ENCODE measurements at places on chromosomes 5 and 9. TPM values are rescaled to one million over a fixed set of nuclear protein-coding genes. Genes with fewer than 3 reads are reported as not detected.
A peak's percentile ranks its signal among the peaks of the same experiment; 100 is the strongest.

DNA sequence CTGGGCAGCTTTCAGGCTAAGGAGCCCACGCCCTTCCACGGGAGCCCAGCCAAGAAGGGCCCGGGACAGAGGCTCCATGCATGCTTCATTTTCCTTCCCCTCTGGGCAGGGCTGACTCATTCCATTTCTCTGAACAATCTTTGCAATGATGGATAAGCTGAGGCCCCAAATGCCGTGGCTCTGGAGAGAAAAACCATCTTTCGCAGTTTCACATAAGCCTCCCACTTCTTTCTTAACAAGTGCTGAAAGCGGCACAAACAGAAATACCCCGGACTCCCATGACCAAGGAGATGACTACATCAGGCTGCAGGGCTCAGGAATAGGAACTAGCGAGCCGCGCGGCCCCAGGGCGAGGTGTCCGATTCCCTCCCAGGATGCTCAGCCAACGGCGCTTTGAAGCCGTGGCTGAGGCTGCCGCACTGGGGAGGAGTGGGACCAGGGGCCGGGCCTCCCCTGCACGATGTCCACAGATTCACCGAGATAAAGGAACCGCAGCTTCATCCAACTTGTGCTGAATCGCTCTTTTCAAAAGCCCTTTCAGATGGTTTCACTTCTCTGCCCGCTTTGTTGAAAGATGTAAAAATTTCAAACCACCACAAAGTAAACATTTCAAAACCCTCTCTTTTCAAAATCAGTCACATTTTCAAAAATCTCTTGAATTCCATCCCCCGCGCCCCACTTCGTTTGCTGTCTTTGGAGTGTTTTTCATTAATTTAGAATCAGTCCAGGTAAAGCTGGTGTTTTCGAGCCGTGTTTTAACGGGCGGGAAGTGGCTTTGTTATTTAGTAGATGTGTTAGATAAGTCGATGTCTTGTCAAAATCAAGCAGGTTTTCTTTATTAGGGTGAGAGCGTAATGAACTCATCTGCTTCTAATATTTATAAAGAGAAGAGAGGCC lies 96.5 kb upstream of the LMX1B start:
- DNase-seq, result peak; percentile 89

GRCh38 chr9:4102078-4102477 lies 197.8 kb downstream of the GLIS3 start:
- no peak for DNase-seq

GRCh38 chr5:52448111-52448510 lies 339.6 kb upstream of the ITGA1 start:
- no peak for DNase-seq

- DNase-seq, result no peak
Measured at GRCh38 chr5:145500710-145501109, 334.4 kb downstream of the PRELID2 start.

- DNase-seq, result no peak
Measured at GRCh38 chr5:154205441-154206117, 15.0 kb downstream of the GALNT10 start.

DNA sequence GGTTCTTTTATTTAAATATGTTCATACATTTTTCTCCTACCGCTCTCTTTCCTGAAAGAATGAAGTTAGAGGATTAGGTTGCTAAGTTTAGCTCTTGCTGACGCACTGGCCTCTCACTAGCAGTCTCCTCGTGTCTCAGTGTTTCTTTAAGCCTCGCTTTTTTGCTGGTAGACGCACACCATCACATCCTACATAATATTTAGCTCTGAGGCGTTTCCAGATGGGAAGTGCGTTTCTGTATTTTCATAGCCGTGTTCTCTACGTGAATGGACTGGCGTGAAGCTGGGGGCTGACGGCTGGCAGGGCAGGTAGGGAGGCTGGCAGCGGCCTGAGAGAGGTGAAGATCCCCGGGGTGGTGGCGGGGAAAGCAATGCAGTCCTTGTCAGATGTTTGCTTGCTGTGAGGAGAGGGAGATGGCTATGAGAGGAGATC lies 79.2 kb upstream of the SPRY4 start:
- DNase-seq, result no peak

GRCh38 chr5:141913560-141914198 lies 10.0 kb upstream of the DELE1 start:
- no peak for DNase-seq

DNA sequence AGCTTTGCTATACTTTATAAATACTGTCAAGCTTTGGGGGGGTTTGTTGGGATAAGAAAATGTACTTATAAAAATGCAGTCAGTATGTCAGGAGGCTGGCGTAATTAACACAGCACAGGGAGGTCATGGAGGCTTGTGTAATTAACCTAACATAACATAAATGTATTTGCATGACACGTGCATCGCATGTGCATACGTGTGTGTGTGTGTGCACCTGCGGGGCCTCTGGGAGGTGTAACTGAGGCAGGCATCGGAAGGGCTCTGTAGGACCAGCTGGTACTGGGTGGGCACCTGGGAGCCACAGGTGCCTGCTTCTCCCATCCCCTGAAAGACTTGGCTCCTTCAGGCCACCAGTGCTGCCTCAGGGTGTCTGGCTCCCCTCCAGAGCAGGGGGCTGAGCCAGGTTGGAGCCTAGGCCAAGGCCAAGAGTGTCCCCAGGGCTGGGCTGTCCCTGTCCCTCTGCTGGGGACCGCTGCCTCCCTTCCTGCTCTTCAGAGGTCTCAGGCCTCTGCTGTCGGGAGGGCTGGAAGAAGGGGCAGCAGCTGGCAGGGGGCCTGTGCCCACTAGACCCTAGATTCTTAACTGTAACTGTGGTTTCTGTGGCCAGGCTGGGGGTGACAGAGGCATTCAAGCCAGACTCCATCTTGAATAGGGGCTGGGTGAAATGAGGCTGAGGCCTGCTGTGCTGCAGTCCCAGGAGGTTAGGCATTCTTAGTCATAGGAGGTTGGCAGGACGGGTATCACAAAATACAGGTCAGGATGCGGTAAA lies 9.0 kb downstream of the FCN2 start:
- DNase-seq, result no peak

GRCh38 chr9:132594412-132594811 lies 12.0 kb downstream of the BARHL1 start:
- DNase-seq, result no peak

GRCh38 chr9:82234160-82234943 lies 245.8 kb downstream of the SPATA31D1 start:
- no peak for DNase-seq

GRCh38 chr5:41908374-41909079 lies 4.4 kb downstream of the RIMOC1 start:
- DNase-seq, result peak; percentile 41

DNA sequence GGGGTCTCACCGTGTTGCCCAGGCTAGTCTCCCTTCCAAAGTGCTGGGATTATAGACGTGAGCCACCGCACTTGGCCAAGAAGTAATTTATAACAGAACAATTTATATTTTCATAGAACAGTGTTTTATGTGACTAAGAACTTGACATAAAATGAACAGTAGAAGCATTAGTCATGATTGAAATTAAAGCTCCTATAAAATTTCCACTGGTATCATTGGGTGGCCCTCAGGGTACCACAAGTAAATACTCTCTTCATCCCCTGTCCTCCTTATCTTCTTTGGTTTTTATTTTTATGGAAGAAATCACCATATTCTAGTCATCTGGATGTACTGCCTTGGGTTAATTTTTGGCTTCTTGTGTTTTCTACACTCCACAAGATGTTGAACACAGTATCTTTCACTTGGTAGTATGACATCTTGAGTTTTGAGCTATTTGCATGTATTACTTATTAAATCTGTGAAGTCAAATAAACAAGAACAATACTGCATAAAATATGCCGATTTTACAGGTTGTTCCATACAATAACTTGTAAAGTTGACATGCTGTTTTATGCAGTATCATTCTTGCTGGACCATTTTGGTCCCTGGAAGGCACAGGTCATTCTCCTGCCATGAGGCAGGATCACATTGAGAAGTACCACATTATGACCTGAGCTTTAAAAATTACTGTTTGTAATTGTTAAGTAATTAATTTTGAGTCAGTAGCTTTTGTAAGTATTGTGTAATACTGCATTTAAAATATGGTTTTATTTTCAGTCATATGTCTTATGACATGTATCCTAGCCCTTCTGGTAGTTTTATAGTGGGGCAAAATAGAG lies 24.4 kb downstream of the LMNB1 start:
- no peak for DNase-seq

DNA sequence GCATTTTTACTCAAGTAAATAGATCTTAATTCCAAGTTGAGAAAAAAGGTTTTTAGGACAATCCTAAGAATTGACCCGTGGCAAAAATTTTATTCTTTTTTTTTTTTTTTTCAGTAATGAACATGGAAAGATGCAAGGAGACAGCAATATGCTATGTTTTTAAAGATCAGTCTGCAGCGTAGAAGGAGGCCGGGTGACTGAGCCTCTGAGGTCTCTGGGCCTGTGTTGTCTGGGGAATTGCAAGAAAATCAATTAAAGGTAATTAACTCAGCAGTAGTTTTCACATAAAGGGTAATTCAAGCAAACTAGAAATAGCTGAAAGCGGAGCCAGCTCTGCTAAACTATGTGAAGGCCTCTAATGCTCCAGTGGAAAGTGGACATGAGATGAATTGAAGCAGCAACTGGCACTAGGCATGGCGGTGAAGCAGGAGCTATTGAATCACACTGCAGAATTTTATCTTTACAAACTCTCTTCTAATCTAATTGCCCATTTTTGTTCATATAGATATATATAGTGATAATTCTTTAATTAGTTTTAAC lies 285.2 kb upstream of the ITGA1 start:
- no peak for DNase-seq

DNA sequence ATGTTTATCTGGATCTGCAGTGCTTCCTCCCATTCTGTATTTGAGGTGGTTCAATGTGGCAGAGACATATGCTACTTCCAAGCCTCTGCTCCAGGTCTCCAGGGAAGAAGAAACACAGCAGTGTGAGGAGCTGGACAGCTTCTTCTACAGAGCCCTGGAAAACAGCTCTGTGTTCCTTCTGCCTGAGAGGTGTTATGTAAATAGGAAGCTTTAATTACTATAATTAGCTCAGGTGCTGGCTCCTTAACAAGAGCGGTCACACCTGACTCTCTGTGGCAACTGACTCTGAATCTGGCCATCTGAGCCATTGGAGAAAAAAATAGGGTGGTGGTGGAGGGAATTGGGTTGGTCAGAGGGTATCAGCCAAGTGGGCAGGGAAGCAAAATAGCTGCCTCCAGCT lies 332.4 kb upstream of the BRINP1 start:
- DNase-seq, result no peak

- no peak for DNase-seq
Measured at GRCh38 chr9:69455311-69455710, 130.3 kb downstream of the ENTREP1 start.

GRCh38 chr9:13053504-13053903 lies 226.0 kb downstream of the MPDZ start:
- no peak for DNase-seq

- DNase-seq, result no peak
Measured at GRCh38 chr5:53884417-53884816, 324.0 kb downstream of the NDUFS4 start.

- no peak for DNase-seq
Measured at GRCh38 chr5:16944816-16945562, 8.9 kb upstream of the MYO10 start.

- peak; percentile 50 for DNase-seq
Measured at GRCh38 chr5:172984244-172984953, 828 bp downstream of the ATP6V0E1 start.

GRCh38 chr5:143585970-143586369 lies 182.5 kb upstream of the NR3C1 start:
- DNase-seq, result no peak

DNA sequence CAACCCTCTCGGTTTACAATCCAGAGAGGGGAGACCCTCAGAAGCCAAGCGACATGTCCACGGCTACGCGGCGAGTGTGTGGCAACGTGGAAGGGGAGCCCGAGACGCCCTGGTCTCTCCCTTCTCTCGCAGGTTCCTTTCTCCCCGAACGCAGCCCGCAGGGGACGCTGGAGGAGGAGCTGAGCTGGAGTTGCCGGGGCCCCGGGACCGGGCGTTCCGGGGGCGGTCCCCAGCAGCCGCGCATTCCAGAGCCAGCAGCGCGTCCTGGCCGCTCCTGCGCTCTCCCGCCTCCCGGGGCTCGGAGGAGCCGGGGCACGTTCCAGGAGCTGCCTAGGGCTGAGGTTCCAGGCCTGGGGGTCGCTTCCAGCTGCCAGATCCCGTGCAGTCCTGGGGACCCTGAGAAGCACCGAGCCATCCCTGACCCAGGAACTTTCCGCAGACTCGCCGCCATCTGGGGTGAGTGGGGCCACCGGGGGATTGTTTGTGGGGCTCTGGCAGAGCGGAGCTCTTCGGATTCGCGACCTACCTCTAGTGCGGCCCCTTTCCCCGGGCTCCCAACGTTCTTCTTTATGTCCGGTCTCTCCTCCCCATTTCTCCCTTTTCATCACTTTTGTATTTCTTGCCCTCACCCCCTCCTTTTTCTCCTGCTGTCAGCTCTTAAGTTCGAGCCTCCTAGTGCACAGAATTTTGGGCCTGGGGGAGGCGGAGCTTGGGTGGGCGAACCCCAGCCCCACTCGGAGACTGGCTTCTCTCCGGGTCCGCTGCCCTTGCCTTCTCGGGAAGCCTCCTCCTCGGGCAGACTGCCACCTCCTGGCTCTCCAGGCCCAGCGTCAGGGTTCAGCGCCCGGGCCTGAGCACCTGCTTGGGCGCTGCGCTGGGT lies at the start of gene SMIM3:
TSS of gene SMIM3 (plus strand) at position 241 of the 880 bp plus-strand sequence. CDS start 16,684 bp downstream, outside the sequence.
- no peak for DNase-seq

DNA sequence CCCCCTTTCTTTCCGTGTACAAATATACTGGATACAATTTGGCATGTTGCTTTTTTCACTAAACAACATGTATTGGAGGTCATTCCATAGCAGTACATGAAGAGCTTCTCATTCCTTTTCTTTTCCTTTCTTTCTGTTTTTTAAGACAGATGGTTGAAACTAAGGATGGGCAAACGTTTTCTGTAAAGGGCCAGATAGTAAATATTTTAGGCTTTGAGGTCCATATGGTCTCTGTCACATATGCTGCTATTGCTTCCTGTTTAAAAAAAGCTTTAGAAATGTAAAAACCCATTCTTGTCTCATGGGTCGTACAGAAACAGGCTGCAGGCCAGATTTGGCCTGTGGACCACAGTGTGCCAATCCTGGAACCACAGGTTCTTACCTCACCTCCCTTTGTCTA lies 160.1 kb downstream of the ACER2 start:
- no peak for DNase-seq

Gene ODF2
- 16.3 TPM for polyA plus RNA-seq

Gene CER1
- polyA plus RNA-seq, result not detected

Gene ZNF454
- 0.21 TPM for polyA plus RNA-seq

Gene PITX1
- polyA plus RNA-seq, result 14.3 TPM

Gene CARD6
- 0.63 TPM for polyA plus RNA-seq

Gene NR2F1
- 24.6 TPM for polyA plus RNA-seq

Gene CBY3
- not detected for polyA plus RNA-seq

Gene ADAMTS12
- 25.6 TPM for polyA plus RNA-seq

Gene GMCL2
- polyA plus RNA-seq, result not detected

Gene PAX5
- not detected for polyA plus RNA-seq

Gene MCIDAS
- polyA plus RNA-seq, result not detected
